ENCODE measurements at places on chromosomes 16 and 17.

GRCh38 chr16:85424260-85425073 is 188.7 kb upstream of the GSE1 start:
- no peak for DNase-seq

- DNase-seq: peak; percentile 98
Measured at GRCh38 chr16:89115216-89115861, 21.7 kb downstream of the ACSF3 start.

- DNase-seq: no peak
Measured at GRCh38 chr17:75019146-75019545, 6.7 kb downstream of the MRPL58 start.

GRCh38 chr17:8345951-8346665 is 6.5 kb downstream of the ODF4 start:
- DNase-seq: no peak

- DNase-seq: no peak
Measured at GRCh38 chr16:72917051-72917450, 130.9 kb downstream of the ZFHX3 start.

- no peak for DNase-seq
Measured at GRCh38 chr17:16975277-16975651, 3.3 kb upstream of the TNFRSF13B start.

GRCh38 chr16:14309001-14309886 is 238.1 kb downstream of the MRTFB start:
- DNase-seq: no peak

GRCh38 chr17:63998050-63998720 is at the start of gene PRR29:
Gene PRR29 (plus strand): TSS chr17:63998351. CDS start chr17:63998365, 14 bp downstream.
- DNase-seq: peak; percentile 46

DNA sequence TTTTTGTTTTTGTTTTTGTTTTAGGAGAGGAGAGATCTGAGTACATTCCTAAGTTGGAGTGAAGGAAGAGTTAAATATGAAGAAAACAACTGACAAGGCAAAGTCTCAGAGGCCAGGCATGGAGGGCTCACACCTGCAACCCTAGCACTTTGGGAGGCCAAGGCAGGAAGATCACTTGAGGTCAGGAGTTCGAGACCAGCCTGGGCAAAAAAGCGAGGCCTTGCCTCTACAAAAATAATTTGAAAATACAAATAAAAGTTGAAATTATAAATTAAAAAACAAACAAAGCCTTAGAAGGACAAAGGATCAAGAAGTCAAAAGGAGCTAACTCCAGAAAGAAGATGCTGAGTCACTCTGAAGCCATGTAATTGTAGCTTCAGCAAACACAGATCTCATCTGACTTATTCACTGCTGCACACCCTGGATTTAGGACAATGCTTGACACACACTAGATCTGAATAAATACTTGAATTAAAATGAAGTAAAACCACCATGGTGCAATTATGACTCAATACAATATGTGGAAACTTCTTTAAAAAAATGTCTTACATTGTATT is 9.1 kb downstream of the CEP20 start:
- no peak for DNase-seq

DNA sequence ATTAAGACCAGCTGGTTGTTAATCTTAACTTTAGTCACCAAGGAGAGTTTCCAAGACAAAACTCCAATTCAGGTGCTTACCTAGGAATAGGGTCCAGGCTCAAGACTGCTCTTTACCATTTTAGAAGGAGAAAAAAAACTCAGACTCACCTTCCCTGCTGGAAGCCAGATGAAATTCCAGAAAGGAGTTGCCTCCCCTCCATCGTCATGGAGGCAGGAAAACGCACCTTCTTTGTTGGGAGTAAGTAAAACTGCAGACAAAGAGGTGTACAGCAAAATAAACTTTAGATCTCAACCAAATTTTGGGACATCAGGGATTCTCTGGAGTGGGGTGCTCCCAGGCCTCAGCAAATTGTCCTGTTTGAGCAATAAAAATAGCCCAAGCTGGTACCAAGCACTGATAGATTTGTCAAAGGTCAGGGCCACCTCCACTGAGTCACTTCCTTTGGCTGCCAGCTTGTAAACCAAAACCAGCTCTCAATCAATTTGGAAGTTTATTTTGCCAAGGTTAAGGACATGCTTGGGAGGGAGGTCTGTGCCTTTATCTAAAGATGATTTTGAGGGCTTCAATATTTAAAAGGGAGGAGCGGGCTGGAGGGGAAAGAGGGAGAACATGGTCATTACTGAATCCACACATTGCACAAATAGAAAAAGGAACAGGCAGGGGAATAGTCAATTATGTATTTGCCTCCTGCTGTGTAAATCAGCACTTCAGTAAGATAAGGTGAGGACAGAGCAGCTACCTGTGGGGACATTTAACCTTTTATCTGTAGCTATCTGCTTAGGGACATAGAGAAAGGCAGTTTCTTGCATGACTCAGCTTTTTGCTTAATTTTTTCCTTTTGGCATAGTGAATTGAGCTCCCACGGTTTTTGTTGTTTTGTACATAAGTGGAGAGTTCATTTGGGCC is 1.5 kb upstream of the ALDH3A2 start:
- no peak for DNase-seq

DNA sequence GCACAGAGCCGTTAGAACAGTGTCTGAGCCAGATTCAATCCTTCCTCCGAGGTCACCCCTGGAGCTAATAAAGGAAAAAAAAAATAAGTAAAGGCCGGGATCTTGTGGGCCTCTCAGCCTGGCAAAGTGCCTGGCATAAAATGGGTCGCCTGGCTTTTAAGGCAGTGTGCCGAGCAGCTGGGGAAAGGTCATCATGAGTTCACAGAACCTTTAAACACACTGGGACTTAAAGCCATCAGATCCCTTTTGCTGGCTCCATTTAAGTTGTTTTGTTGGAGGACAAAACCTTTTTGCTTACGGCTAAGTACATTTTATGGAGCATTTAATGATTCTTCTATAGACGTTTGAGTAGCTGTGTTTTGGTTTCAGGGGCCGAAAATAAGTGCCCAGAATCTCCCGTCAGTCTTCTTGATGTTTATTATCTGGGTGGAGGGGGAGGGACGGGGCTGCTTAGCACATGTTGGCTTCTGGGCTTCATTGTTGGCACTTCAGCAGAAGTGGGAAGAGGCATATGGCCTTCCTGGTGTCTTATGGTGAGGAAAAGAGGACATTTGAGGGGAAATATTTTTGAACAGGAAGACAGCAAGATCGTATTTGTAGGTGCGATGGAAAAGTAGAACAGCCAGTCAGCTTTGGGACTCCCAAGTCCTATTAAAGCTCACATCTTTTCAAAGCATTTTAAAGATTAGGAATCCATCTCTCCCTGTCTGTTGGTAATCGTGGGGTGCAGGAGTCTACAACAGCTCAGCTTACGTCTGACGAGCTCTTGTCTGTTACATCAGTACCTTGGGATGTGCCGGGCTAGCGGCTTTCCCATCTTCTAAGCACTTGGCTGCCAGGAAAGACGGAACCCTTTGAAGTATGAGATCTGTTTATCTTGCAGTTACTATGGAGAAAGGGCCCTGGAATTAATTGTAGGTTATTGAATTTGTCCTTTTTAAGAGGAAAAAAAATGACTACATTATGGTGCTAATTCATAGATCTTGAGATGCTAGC is 31.1 kb downstream of the RBFOX1 start:
- DNase-seq: no peak

DNA sequence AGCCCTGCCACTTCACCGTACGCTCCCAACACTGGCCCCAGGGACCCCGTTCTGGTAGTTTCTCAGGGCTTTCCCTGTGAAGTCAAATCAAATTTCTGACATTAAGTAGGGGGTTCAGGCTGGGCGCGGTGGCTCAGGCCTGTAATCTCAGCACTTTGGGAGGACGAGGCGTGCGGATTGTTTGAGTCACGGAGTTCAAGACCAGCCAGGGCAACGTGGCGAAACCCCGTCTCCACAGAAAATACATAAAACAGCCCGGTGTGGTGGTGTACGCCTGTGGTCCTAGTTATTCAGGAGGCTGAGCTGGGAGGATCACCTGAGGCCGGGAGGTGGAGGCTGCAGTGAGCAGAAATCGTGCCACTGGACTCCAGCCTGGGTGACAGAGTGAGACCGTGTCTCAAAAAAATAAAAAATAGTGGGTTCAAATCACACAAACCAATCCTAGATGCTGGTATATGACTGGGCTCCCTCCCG is 632 bp downstream of the CYBC1 start:
- DNase-seq: no peak

DNA sequence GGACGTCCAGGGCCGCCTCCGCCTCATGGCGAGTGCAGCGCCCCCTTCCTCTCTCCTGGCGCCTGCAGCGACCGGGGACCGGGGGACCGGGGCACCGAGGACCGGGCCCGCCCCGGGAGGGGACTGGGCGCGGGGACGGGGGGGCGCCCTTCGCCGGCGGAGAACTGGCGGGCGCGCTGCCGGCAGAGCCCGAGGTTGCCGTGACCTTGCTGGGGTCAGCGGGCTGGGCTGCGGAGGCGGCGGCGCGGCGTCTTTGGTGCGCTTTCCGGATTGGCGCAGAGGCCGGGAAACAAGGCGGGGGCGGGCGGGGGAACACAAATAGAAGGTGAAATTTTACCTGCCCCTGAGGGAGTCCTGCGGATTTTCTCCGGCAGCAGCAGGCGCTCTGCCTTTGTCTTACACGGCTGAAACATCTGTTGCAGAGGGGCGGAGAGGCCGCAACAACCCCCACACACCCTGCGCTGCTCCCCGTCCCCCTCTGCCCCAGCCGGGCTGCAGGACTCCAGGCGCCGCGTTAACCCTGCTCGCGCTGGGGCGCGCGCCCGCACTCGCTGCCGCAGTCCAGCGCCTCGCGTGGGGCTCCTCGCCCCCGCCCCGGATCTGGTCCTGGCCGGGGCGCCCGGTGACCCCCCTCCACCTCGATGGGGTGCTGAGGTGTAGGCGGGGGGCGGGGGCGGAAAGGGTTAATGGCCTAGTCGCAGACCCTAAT is 53.5 kb downstream of the SREBF1 start:
- no peak for DNase-seq

DNA sequence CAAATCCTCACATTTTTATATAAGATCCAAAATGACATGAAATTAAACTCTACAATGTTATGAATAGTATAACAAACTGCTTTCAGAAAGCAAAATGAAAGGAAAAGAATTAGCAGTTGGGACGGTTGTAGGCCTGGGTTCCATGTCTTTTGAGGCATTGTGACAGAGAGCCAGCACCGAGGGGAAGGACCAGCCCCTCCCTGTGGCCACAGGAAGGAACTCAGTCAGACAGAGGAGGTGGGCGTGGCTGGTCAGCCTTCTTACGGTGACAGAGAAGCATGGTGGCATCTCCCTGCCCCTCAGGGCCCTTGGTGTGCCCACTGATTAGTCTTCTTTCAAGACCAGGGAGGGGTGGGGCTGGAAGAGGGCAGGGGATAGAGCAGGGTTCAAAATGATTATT is 5.7 kb downstream of the ZNF319 start:
- DNase-seq: peak; percentile 66

DNA sequence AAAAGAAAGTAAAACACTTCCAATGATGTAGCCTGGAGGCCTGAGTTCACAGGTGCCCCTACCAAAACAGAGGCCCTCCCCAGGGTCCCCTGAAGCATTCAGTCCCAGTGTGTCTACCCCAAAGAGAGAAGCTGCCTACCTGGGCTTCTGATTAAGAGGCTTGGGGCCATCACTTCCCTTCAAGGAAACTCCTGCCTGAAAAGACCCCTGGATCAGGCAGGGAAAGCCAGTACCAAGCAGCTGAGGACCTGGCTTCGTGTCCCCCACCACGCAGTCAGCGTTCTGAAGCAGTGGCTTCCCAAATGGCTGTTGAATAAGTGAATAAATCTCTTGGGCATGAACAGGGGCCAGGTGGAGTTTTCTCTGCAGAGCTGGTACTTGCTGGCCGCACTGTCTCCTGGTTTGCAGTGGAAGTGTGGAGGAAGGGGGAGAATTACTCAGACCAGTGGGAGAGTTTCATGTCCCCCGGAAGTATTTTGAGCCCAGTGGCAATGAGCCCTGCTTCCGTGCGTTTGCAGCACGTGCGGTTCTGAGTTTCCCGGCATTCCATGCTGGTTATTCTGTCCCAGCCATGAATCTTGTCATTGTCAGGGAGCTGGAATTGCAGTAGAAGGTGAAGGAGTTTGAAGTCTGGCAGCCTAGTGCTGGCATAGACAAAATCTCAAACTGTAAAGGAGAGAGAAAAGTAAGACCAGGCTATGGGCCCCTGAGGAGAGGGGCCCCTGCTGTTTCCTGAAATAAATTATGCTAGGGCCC is 27.0 kb downstream of the RMI2 start:
- DNase-seq: no peak

DNA sequence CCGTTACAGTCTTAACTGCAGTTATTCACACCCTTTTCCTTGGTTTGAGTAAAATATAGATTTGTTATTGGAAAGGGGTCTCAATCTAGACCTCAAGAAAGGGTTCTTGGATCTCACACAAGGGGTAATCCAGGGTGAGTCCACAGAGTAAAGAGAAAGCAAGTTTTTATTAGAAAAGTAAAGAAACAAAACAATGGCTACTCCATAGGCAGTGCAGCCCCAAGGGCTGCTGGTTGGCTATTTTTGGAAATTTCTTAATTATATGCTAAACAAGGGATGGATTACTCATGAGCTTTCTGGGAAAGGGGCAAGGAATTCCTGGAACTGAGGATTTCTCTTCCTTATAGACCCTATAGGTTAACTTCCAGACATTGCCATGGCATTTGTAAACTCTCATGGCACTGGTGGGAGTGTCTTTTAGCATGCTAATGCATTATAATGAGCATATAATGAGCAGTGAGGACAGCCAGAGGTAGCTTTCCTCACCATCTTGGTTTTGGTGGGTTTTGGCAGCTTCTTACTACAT is 24.5 kb upstream of the MILR1 start:
- peak; percentile 33 for DNase-seq

DNA sequence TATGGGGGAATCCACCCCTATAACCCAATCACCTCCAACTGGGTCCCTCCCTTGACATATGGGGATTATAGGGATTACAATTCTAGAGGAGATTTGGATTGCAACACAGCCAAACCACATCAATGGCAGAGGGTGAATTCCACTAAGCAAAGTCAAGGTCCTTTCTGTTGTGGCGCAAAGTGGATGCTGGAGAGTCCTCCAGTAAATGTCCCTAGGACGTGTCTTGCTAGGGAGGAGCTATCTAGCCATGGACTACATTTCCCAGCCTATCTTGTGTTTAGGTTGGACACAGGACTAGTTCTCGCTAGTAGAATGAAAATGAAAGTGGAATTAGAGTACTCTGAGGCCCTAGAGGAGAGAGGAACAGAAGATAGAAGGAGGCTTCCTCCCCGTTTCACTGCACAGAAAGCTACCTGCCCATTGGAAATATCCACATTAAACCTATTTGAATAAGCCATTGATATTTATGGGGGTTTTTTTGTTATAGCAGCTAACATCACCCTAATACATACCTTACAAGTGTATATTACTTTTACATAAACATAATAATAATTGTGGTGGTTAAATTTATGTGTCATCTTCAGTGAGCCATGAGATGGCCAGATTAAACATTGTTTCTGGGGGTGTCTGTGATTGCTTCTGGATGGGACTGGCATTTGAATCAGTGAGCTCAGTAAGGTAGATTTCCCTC is 56.7 kb upstream of the ERCC4 start:
- peak; percentile 80 for DNase-seq

- DNase-seq: no peak
Measured at GRCh38 chr16:53061256-53061655, 6.5 kb downstream of the CHD9 start.

Measured in MV-4-11 (cell line).